ENCODE measurements at places on chromosomes 16 and 17.
A peak's percentile ranks its signal among the peaks of the same experiment; 100 is the strongest.

DNA sequence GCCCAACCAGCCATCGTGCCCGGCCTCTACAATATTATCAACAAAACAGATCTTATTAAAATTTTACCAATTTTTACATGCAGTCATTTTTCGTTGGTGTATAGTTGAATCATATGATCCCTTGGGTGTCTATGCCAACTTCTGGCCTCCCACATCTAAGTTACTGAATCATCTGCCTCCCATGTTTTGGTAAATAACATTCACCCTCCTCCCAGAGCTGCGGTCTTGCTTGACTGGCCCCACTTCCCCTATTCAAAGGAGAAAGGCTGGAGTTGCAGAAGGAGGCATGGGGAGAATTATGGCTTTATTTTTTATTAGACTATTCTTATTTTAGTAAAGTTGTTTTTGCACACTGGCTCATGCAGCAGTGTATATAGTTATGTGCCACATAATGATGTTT lies 18.5 kb upstream of the CCL23 start:
- no peak for DNase-seq

DNA sequence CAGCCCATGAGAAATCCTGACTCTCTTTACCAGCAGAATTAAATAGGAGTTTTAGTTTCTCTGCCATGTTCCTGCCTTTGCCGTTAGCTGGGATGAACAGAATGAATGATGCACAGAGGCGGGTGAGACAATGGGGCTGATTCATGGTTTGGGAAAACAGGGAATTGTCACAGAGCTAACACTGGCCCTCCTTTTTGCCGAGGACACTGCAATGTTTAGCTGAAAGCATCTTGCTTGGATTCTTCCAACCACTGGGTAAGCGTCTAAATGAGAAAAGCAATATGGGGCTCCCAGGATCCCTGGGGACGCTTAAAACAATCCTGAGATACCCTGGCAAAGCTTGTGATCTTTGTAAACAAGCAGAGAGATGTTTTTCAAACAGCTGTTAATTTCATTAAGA lies 12.8 kb upstream of the PAFAH1B1 start:
- DNase-seq, result no peak

- DNase-seq, result no peak
Observed at GRCh38 chr17:43465049-43465448, 18.7 kb upstream of the DHX8 start.

DNA sequence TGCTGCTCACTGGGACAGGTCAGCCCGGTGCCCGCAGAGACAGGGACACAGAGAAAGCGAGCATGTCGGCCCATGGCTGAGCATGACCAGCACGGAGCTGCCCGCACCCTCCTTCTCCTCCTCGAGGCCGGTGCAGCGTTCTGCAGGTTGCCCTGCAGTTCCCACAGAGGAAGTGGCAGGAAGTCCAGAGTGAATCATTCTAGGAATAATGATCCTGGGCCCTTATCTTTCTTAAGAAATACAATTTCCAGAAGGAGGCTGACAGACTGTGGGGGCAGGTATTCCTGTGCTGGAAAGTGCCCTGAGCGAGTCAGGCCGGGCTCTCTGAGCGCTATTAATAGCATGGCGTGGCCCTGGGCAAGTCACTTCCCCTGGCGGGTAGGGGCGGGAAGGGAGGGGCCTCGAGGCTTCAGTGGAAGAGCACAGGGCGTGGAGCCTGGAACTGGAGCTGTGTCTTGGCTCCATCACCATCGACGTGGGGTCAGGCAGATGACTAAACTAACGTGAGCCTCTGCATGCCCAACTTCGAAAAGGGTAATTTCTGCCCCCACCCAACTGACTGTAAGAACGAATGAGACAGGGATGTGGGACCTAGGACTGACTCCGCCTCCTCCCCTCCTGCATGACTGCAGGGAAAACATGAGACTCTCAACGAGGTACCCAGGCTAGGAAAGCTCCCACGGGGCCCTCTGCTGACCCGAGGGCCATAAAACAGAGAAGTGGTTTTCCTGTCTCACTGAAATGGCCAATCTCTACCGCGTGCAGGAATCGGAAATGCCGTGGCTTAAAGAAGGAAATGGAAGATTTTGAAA lies 9.8 kb downstream of the TMEM204 start:
- DNase-seq, result no peak

- no peak for DNase-seq
Observed at GRCh38 chr17:78826836-78827509, 13.6 kb downstream of the USP36 start.

- DNase-seq, result no peak
Observed at GRCh38 chr17:10136258-10136981, 62.0 kb downstream of the GAS7 start.

DNA sequence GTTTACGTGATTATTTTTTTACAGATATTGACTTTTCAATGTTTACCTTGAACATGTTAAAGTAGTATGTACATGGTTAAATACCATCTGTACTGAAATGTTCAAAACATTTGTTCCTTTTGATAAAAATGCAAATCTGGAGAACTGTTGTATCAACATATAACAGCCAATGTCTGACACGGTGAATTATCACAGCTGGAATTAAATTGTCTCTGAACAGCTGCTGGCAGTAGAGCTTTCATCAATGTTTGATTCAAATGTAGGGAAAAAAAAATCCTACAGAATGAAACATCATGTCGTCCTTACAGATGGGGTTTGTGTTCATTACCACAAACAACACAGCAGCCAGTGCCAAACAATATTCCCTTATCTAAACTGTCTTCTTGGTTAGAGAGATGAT lies 79.9 kb downstream of the TOX3 start:
- no peak for DNase-seq

GRCh38 chr16:30368792-30369090 lies 1.6 kb downstream of the TBC1D10B start:
- DNase-seq, result no peak

DNA sequence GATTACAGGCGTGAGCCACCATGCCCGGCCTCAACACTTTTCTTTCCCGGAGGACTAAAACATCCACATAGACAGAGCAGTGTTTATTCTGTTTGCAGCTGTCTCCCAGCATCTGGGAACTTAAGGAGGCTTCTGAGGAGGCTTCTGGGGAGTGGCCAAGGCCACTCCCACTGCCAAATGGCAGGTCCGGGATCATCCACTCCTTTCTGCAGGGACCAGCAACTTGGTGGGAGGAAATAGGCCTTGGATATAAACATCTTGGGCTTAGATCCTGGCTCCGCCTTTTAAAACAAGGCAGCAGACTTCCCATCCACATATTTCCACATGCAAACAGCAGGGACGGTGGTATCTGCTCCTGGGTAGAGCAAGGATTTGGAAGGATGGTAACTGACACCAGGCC lies 14.1 kb upstream of the SPATA32 start:
- DNase-seq, result no peak

DNA sequence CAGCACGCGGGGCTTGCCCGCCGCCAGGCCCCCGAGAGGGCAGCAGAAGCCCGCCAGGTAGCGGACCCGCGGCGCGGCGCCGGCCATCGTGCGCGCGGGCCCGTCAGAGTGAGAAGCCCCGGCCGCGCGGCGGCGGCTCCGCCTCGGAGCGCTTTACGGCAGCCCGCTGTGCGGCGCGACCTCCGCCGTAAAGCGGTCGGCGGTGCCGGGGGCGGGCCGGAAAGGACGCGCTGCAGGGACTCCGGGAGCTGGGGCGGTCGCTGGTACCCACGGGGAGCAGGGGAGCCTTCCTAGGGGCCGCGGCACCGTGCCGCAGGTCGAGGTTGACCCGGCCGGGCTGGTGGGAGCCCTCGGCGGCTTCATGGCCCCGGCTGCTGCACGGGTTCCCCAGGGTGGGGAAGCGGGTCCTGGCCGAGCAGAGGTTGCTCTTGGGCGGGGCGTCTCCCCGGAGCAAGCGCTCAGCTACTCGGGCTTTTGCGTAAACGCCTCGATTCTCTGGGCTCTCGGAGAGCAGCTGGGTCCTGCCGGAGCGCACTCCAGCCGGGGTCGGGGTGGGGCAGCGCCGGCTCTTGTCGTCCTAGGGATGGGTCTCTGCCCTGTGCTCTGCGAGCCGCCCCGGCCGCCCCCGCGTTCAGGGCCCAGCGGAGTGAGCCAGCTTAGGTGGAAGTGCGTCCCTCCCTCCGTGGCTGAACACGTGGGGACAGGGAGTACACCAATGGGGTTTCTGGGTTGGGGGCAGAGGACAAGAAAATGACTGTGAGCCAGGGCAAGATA lies at the start of gene FAAP100:
Gene FAAP100, minus strand, starts transcription at position 110 of the 774 bp plus-strand sequence. Its CDS starts 23 bp downstream, at position 87.
- DNase-seq, result peak; percentile 74

DNA sequence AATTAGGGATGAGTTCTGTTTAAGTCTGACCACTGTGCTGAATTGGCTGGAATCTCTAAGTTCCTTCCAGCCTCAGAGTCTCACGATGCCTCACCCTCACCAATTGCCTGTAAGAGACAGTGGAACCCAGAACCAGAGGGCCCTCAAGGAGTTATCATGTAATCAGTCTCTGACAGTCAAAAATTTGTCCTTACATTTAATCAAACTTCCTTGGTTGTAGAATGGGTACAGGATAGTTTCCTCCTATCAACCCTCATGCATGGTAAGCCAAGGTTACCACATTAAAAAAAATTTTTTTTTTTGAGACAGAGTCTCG lies 83.2 kb downstream of the CDK5R1 start:
- DNase-seq, result no peak

DNA sequence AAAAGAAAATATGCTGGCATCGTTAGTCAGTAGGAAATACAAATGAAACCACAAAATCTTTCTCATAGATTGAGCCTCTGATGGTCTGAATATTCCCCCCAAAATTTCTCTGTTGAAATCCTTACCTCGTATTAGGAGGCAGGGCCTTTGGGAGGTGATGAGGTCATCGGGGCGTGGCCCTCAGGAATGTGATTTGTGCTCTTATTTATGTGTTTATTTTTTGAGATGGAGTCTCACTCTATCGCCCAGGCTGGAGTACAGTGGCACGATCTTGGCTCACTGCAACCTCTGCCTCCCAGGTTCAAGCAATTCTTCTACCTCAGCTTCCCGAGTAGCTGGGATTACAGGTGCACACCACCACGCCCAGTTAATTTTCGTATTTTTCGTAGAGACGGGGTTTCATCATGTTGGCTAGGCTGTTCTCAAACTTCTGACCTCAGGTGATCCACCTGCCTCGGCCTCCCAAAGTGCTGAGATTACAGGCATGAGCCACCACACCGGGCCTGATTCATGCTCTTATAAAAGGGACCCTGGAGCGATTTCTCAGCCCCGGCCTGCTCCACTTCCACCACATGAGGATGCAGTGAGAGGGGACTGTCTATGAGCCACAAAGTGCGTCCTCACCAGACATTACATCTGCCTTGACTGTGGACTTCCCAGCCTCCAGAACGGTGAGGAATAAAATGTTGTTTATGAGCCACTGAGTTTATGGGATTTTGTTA lies 53.1 kb downstream of the DNAH17 start:
- no peak for DNase-seq

GRCh38 chr17:66538776-66539175 lies 236.4 kb downstream of the PRKCA start:
- DNase-seq, result no peak

- no peak for DNase-seq
Observed at GRCh38 chr17:30549864-30550511, 72.8 kb downstream of the GOSR1 start.

DNA sequence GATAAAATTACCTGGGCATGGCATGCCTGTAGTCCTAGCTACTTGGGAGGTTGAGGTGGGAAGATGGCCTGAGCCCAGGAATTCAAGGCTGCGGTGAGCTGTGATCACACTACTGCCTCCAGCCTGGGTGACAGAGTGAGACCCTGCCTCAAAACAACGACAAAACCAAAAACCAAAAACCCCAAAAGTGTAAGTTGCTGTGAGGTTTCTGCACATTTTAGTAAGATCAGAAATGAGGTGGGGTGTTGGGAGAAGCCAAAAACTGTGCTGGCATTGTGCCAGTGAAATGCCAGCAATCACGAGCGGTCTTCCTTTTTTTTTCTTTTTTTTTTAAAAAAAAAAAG lies 114.6 kb downstream of the PITPNC1 start:
- DNase-seq, result no peak

All from effector CD4-positive, alpha-beta T cell (primary cell).